ENCODE measurements at places on chromosomes 2 and 18.

DNA sequence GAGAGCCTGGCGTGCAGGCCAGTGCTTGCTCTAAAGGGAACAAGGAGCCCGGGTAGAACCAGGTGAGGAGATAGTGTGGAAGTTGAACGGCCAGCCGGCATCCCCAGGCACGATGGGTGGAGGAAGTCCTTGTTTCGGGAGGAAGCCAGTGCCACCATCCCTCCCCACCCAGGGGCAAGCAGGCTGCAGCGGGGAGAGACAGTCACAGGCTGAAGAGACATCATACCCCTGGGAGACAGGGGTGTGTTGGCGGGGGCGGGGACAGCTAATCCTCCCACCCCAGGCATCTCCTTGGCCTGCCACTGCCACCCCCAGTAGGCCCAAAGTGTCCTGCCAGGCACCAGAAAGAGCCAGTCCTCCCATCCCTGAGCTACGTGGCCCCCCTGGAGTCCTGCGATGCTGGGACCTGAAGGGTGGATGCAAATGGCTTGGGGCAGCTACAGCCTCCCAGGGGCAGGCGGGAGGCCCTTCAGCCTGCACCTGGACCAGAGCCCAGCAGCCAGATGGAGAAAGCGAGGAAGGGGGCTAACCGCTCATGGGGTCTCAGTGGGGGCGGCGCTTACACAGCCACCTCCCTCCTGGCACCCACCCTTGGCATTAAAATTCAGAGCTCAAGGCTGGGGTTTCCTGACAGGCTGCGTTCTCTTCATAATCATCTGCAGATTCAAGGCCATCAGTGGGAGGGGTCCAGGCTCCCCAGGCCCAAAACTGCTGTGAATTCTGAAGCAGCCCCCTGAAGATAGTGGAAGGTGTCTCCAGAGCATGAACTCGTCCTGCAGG is 14.8 kb upstream of the GPR55 start:
- no peak for DNase-seq

DNA sequence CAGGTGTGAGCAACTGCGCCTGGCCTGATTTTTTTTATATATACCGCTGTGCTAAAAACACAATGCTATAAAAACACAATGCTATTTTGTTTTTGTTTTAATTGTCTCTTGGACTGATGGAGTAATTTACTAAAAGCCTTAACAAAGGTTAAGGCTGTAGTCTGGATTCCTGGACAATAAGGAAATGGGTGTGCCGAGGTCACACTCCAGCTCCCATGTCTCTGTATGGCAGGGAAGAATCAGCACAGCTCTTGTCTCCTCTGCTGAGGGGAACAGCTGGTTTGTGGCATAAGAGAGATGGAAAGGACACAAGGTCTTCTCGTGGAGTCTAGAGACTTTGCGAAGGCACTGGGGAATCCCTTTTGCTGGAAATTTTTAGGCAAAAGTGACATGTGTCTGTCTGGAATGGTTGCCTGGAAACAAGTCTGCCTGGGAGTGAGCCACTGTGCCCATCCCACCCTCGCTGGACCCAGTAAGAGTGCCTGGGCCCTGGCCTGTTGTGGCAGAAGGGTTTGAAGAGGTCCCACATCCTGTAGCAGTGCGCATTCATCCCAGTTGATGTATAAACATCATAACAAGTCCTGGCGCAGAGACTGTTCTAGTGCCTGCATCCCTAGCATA is 73.1 kb downstream of the MAPK4 start:
- no peak for DNase-seq

DNA sequence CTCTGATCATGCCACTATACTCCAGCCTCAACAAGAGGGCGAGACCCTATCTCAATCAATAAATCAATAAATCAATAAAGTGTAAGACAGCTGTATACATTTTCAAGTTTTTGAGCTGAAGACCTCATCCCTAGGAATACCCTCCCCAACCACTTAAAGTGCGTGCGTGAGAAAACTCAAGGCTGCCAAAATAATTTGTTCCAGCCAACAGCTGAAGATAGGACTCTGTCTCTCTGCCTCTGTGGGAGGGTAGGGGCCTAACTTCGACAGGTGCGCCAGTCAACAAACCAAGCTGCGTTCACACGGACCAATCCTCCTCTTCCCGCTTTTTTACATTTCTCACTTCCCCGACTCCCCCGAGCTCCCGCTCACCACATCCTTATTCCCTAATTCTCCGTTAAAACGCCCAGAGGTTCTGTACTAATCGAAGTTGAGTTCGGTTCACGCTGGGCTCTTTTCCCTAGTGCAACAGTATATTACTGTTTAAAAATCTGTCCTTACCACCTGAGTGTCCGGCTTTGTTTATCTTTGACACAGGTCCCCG is 618 bp downstream of the POLR2D start:
- no peak for DNase-seq

DNA sequence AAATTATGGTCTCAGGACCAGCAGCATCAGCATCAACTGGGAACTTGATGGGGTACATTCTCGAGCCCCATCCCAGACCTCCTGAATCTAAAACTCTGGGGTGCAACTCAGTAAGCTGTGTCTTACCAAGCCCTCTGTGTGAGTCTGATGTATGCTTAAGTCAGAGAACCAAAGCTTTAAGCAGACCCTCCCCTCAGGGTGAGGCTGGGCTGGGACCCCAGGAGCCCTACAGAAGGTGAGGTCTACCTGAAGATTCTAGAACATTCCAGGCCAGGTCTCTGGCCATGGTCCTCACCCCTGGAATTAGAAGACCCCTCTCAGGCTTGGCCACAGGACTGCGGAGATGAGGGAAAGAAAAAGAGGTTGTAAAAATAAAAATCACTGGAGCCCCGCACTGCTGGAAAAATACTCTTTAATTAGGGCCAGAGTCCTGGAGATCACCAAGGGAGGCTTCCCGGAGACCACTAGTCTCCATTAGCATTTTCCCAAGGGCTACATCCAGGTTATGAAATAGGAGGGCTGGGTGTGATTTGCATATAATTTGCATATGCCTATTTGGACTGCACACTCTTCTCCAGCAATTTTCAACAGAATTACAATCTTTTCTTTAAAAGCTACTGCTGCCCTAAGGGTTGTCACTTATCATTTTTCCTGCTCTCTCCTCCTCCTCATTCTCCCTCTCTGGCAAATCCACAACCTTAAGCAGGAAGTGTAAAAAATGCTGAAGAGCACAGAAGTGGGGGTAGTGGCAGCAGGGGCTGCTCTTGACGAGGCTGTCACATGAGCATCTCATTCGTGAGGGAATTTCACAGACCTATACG is 100.2 kb downstream of the ZBTB7C start:
- DNase-seq = no peak

DNA sequence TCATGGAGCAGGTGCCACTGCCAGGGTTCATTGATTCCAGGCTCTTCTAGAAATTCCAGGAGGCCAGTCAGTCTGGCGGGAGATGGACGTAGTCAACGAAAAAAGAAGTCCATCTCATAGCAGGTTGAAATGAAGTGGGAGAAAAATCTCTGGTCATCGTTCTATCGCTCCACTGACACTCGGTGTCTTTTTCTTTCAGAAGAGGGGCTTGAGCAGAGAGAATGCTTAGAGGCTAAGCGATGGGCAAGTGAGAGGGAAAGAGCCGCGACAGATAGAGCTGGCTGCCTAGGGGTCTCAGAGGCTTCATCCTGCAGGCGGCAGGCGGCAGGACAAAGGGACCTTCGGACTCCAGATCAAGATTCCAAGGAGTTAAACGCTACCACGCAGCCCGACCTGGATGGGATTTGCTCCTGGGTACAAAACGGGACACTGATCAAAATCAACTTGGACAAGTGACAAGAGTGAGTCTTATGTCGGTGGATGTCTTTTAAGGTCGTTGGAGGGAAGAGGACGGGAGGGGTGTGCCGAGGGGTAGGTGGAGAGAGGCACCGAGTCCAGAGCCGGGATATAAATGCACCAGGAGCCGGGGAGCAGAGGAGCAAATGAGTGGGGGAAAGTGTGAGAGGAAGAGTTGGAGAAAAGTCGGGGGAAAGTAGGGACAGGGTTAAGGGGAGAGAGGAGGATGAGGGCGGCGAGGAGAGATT is 677 bp upstream of the TMEM178A start:
- DNase-seq = peak; percentile 29

DNA sequence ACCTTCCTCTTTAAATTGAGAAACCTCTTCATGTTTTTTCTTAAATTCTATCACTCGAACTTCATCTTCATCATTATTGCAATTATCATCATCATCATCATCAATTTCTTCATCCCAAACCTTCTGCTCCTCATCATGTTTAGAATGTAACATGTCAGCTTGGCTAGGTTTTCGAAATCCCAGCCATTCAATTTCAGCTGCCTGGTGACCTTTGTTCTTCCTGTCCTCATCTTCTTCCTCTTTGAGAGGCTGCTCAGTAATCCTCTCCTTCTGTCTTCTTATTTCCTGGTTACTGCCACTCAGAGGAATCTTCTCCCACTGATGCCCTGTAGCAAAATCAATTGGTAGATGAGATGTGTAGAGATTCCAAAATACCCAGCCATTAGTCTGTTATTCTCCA is 4.2 kb downstream of the ERMN start:
- DNase-seq = no peak

DNA sequence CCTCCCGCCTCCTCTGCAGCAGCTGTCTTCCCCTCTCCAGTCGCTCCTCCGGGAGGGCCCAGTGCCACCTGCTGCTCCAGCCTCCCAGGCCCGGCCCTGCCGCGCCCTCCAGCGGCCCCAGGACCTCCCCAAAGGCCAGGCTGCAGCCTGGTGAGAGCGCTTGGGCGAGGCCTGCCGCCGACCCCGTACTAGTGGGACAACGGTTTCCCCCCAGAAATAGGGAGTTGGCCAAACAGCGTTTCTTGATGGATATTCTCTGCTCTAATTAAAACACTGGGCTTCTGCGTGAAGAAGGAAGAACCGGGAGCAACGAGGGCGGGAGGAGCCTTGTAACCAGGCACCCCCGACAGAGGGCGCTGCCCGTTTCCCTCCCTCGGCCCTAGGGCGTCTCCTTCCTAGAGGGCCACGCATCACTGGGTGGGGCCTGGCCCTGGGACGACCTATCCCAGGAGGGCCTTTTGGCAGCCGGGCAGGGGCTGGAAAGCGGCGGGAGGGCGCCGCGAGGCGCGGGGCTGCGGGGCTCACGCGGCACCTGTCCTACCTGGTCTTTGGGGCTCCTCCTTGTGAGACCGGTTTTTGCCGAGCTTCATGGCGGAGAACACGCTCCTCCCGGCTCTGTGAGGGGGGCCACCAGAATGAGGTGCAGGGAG is 25.4 kb upstream of the OTOF start:
- peak; percentile 83 for DNase-seq

- no peak for DNase-seq
Observed at GRCh38 chr2:105134081-105134480, 96.2 kb downstream of the MRPS9 start.

DNA sequence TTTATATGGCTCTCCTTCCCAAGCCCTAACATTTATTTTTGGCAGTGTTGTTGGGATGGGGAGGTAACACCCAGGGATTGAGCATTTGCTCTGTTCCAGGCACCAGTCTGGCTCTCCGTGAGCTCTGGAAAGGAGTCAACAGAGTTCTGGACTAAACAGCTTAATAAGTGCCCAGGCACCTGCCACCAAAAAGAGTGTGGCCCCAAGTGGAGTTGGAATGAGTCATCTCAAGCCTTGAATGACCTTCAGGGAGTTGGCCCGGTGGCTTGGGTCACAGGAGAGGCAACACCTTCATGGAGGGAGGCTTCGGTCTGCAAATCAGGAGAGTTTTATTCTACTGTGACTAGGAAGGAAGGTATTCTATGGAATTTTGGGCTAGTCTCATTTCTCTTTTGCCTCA is 203.2 kb downstream of the DLGAP1 start:
- DNase-seq = no peak

DNA sequence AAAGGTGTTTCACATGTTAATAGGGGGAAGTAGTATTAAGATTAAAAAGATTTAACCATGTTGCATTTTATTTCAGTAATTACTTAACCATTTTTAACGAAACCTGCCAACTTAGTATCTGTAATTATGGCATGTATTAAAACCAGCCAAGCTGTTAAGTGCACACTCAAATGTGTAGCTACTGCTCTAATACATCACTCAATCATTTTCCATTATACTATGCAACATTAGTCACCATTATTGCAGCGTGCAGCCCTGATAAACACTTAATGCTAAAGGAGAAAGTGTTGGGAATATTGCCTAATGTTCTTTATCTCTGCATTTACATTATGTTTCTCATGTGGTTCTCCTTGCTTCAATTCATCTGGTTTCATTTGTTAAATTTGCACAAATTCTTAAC is 745.9 kb upstream of the FAM98A start:
- no peak for DNase-seq

DNA sequence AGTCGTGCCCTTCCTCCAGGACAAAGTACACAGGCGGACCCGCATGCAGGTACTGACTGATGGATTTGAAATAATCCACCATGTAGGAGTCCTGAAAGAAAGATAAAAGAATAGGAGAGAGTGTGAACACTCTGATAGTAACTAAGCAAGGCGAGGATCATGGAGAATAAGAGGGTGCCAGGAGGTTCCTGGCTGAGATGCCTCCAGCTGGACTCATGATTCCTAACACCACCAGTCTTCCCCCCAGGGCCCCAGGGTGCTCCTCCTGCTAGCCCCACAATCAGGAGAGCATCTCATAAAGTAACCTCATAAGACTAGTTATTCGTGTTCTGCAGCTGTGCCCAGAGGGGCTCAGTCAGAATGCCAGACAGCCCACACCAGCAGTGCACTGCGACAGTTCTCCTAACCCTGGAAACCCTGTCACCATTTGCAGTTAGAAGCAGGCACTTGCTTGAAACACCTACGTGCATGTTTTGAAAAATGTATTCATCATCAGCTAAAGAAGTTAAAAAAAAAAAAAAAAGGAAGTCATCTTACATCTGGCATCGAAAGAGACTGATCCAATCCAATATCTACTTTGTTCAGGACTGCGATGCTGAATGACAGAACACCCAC is 36.7 kb downstream of the RMC1 start:
- no peak for DNase-seq

DNA sequence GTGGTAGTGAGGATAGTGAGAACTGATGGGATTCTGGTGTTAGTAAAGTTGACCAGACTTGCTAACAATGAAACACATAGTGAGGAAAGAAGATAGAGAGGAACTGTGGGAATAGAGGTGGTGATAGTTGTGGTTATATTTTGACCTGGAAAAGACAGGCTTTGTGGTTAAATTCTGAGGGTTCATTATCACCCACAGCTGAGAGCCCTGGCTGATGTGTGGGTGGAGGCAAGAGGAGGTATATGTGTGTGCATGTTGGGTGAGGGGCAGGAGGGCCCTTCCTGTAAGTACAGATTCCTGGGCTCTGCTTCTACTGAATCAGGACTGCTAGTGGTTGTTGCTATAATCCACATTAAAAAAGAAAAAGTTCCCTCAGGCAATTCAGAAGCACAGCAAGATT is 26.2 kb upstream of the TMEM163 start:
- no peak for DNase-seq

- DNase-seq = no peak
Observed at GRCh38 chr2:23037596-23037995, 347.4 kb upstream of the KLHL29 start.

DNA sequence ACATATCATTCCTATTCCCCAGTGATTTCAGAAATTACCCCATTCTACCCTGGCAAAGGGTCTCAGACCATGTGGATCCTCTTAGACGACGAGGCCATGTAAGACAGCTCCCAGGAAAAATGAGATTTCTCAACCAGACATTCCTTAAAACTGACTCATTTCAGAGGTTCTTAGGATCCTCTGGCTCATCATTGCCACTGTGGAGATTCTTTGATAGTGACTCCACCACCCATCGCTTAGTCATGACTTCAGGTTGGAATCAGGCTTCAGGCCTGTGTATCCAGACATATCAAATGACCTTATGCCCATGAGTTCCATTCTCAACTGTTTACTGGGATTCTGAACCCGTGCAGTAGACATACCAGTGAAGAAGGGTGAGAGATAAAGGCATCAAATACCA is 245.6 kb upstream of the TCF4 start:
- DNase-seq = no peak

- no peak for DNase-seq
Observed at GRCh38 chr18:2412281-2412680, 159.0 kb downstream of the METTL4 start.

Data from thyroid gland (tissue), 4 donors.